ENCODE measurements at places on chromosomes 12 and 14.

GRCh38 chr12:130982565-130983225 is 29.0 kb downstream of the ADGRD1 start:
- no peak for DNase-seq

- peak; percentile 33 for DNase-seq
Measured at GRCh38 chr14:32010604-32011125, 66.4 kb upstream of the ARHGAP5 start.

DNA sequence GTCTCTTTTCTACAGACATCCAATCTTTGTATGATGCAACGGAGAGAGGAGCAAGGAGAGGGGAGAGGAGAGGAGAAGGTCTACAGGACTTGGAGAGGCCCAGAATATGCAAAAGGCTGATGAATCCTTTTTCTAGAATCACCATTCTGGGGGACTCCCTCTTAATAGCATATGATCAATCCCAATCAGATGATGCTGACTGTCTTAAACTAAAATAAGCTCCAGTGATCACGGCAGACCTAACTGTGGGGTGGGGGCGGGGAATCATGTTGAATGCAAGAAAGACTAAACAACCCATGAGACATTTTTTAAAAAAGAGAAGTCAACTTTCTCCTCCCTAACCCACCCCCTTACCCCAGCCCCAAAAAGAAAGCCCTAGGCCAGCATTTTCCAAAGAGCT is 33.4 kb downstream of the BTBD7 start:
- DNase-seq: no peak

DNA sequence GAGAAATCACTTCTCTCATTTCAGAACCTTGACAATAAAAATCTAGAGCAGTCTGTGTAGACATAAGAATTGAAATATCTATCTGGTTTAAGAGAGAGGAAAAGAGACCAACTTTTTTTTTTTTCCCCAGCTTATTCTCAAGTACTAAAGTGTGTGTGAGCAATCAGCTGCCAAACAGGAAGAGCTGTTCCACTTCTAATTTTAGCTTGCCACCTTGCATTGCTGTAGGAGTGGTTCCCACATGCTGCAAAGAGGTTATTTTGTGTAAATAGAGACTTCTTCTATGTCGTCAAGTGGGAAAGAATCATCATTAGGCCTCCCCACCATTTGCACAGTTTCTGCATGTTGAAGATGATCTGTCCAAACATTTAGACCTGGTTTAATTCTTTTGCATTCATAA is 142.6 kb downstream of the NPAS3 start:
- no peak for DNase-seq

- DNase-seq: no peak
Measured at GRCh38 chr14:57930241-57930975, 64.5 kb upstream of the SLC35F4 start.

GRCh38 chr12:89514751-89515150 is 9.8 kb downstream of the GALNT4 start:
- no peak for DNase-seq

DNA sequence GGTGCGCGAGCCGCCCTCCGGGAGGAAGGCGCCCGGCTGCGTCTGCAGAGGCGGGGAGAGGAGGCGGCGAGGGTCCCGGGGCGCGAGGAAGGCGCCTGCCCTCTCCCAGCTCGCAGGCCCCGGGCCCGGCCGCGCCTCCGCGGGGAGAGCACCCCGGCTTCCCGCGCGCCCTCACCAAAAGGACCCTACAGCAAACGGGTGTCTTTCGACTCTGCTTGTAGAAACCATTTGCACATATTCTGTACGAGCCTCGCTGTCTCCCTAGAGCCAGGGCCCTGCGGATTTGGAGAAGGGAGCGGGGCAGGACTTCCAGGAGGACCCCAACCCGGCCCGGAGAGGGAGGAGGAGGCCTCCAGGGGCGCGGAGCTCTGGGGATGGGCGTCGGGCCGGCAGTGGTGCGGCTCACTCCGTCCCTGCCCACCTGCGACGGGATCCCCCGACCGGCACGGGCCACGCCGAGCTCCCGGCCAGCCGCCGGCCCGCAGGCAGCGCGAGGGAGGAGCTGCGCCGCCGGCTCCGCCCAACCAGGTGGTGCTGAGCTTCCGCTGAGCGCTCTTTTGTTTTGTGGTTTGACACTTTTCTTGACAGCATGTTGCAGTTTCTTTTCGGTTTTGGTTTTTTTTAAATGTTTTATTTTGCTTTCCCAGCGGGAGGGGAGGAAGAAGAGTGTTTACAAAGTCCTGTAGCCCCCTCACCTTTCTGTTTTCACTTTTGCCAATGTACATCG is 103.3 kb upstream of the FKBP4 start:
- DNase-seq: no peak

- DNase-seq: no peak
Measured at GRCh38 chr14:88999137-88999536, 174.7 kb downstream of the TTC8 start.

GRCh38 chr14:62947301-62947700 is 98.0 kb downstream of the KCNH5 start:
- no peak for DNase-seq

DNA sequence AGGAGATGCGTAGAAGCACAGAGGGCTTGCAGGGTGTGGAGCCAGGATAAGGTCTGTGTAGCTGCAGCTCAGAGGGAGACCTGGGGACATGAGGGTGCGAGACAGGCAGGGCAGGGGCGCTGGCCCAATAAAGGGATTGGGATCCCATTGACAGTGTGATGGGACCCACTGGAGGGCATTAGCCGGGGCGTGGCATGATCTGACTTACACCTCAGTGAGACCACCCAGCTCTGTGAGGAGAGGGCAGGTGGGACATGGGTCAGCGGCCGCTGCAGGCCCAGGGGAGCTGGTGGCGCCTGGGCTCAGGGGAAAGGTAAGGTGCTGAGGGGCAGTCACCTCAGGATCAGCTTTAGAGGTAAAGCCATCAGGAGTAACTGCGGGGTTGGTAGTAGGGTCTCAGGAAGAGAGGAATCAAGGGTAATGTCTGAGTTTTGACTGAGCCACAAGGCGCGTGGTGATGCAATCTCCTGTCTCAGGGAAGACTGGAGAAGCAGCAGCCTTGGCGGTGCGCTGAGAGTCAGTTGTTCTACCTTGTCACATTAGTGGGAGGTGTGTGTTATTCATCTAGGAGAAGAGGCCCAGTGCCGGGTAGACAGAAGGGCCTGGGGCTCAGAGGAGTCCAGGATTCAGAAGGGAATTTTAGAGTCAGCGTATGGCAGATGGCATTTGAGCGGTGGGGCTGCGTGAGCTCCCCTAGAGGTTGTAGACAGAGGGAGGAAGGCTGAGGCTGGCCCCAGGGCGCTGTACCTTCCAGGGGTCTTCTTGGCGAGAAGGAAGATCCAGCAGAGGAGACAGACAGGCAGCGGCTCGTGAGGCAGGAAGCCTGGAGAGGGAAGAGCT is 30.8 kb upstream of the BDKRB2 start:
- no peak for DNase-seq

DNA sequence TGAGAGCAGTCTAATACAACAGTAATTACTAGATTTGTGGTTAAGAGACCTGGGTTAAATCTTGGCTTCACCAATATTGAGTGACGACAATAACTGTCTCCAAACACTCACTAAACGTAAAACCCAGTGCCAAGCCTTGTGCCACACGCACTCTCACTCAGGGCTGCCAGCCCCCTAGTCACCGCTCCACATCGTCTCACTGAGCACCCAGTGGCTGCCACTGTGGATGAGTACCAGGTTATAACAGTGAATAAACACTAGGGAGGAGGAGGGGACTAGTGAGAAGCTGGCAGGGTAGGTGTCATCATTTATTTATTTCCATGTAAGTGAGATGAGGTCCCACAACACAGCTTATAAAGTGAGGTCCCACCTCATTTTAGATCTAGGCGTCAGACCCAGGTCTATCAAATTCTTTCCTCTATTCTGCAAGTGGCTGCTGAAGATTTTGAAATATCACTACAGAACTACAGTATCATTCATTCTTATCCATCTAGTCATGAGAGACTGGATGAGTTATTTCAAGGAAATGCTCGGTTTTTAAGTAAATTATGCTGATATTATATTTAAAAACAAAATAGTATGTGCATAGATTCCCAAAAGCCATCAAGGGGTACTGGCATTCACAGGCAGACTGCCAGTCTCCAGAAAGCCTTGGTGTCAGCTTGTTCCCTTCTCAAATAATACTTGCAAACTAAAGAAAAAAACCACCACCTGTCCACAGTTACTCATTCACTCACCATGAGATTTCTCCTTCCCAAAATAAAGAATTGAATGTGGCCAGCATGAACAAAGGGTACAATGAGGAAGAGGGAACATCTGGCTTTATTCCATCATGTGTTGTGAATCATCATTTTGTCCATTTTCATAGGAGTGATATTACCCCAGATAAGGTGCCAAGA is 84.0 kb downstream of the PTPN21 start:
- peak; percentile 38 for DNase-seq

GRCh38 chr12:3205742-3206519 is 128.8 kb downstream of the TSPAN9 start:
- no peak for DNase-seq

- DNase-seq: no peak
Measured at GRCh38 chr12:15854916-15855315, 27.3 kb upstream of the STRAP start.

All from astrocyte of the spinal cord (primary cell).